ENCODE measurements at places on chromosomes 6 and 20.

DNA sequence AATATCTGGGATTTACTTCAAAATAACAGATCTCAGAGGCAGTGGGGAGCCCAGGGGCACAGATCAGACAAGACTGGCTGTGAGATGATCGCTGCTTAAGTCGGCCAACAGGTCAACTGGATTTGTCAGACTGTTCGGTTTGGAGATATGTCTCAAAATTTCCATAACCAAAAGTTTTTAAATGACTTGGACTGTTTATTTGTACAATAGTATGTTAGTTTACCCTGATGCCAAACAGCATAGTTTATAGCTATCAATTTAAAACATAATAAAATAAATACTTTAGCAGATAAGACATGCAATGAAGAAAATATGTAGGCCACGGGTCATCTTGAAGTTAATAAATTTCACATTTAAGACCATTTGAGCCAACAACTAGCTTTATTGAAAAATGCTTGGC lies 126.7 kb downstream of the IRF4 start:
- DNase-seq = no peak

DNA sequence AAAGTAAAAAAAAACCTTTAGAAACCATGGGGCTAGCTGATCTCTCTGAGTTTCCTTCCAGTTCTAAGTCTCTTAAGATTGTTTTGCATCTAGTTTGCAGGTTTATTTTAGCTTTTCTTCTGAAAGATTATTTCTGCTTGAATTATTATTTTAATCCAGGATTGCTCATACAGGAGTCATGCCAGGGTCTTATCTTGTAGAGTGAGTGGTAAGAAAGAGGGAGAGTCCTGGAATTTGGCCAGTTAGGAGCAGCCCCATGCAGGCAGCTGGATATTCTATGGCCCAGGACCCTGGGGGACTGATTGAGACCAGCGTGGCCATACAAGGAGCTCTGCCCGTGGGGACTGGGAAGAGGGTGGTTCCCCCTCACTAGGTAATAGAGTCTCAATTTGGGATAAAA lies 178.9 kb upstream of the HEY2 start:
- DNase-seq = peak; percentile 46

- DNase-seq = peak; percentile 21
Measured at GRCh38 chr20:41387444-41387851, 20.8 kb upstream of the EMILIN3 start.

GRCh38 chr6:166959911-166960608 lies 3.7 kb upstream of the RNASET2 start:
- DNase-seq = no peak

DNA sequence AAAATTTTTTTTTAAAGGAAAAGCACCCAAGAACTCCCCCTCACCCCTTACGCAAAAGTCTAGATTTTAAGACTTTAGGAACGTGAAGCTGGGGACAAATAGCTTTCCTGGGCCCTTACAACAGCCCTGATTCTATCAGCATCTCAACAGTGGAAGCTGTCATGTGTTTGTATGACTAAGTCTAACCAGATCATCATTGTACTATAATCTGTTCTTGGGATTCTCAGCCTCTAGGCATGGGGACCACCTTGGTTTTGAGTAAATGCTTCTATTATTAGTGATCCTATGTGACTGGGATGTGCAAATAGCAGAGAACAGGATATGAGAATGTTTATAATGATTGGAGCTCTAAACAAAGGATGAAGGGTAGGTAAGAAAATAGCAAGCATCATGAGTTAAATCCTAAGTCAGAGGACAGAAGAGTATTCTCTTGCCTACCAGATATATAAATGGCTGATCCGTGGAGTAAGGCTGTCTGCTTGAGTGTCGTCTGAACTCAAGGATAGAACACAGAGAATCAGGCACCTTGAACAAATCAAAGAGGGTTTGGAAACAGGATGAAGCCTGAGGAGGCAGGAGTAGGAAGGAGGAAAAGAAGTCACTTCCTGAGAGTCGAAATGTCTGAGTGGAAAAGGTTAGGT lies 105.7 kb upstream of the FAM184A start:
- DNase-seq = no peak

DNA sequence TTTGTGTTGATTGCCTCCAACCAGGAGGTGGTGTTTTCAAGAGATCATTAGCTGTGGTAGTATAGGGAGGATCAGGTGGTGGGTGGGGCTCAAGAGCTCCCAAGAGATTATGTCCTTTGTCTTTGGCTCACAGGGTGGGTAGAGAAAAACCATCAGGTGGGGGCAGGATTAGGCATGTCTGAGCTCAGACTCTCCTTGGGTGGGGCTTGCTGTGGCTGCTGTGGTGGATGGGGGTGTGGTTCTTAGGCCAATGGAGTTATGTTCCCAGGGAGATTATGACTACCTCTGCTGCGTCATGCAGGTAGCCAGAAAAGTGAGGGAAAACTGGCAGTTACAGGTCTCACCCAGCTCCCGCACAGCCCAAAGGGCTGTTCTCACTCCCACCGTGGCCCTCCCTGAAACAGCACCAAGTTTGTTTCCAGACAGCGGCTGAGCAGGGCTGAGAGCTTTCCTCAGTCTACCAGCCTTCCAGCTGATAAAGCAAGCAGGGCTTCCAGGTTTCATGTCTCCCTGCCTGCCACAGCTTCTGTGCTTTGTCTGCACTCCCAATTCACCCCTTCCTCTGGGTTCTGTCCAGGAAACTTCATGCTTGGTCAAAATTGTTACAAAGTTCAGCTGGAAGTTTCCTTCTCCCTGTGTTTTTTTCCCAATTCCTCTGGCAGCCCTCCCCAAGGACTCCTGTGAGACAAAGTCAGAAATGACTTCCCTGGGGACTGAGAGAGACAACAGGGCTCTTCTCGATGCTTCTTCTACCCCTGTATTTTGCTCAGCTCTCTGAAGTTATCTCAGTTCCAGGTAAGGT lies 481.1 kb upstream of the MAN1A1 start:
- no peak for DNase-seq

- no peak for DNase-seq
Measured at GRCh38 chr20:16263582-16263981, 309.7 kb downstream of the KIF16B start.

Data from fibroblast of skin of back (primary cell).